ENCODE measurements at places on chromosomes 3 and 15.

DNA sequence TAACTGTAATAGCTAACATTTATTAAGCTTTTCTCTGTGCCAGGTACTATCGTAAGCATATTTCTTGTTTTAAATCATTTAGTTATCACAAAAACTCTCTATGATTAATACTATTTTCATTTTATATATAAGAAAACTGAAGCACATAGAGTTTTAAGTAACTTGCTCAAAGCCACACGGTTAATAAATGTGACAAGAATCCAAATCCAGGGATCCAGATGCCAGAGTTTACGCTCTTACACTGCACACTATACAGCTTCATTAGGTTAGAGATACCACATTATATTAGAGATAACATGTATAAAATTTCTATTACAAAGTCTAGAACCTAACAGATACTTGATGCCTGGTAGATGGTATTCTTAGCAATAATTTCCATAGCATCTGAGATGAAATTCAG, 265.2 kb downstream of the SHOX2 start:
- no peak for DNase-seq

- DNase-seq = no peak
Measured at GRCh38 chr3:170730071-170730812, 139.8 kb downstream of the RPL22L1 start.

DNA sequence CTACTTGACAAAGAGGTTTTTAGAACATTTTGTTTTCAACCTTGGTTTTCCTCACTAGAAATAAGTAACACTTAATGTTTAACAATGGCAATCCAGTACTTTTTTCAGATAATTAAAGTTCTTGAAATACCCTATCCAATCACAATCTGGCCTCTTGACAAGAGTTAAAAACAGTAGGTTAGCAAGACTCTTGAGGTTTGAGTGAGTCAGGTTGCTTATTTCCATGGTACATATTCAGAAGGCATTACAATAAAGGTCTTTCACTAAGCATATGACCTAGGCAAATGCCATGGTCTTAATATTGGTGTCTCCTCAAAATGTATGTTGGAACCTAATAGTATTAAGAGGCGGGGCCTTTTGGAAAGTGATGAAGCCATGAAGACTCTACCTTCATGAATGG, 5.6 kb downstream of the SUCNR1 start:
- DNase-seq = no peak

DNA sequence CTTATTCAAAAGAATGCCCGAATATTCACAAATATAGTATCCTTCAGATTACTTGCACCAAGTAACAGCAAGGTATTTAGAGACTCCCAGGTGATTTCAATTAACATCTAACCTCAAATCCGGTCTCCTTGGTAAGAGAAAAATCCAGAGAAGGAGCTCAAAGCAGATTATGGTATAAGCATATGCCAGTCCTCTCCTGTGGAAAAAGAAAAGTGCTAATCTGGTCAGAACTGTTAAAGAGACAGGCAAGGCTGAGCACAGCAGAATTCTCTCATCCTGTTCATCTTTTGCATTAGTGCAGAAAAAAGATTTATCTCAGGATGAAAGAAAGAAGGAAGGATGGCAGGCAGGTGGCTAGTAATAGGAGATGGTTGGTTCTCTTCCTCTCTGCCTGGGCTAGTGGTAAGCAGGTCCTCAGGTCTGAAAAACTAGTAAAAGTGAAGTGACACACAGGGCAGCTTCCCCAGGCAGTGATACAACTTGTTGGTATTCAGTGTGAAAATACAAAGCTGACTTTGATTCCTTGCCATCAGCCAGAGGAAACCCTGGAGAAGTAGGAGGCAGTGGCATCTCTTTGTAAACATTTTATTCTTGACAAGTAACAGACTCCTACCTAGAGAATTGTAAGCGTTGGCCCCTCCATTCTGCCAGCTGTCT, 14.2 kb downstream of the ATXN7 start:
- no peak for DNase-seq

- no peak for DNase-seq
Measured at GRCh38 chr15:32991619-32992111, 202.8 kb downstream of the FMN1 start.

DNA sequence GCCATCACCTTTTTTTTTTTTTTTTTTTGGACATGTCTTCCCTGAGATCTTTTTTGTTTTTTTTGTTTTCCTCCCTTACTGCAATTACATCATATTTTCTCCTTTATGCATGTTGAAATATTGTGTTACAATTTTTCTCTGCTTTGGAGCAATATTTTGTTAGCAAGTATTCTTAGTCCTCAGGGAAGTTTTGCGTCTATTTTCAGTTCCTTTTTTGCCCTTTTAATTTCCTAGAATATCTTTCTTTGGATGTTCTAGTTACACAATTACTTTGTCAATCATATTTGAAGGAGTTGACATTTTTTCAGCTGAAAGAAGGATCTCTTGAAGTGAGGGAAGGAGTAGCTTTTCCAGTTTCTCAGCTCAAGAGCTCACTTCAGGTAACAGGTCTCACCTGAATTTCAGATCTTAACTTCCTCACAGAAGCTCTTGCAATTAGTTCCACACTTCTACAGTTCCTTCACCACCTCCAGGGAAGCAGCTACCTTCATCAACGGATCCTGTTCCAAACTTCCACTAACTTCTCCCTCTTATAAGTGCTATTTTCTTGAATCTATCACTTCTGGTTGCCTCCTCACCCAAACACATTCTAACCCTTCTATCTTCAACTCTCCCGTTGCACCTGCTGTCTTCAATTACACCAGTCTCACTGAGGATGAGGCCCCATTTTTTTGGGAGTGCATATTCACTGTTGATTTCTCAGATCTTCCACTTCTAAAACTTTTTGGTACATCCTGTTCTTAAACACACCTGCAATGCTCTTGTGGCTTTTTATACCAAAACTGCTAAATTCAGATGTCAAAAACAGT, 57.8 kb upstream of the CPOX start:
- DNase-seq = no peak

DNA sequence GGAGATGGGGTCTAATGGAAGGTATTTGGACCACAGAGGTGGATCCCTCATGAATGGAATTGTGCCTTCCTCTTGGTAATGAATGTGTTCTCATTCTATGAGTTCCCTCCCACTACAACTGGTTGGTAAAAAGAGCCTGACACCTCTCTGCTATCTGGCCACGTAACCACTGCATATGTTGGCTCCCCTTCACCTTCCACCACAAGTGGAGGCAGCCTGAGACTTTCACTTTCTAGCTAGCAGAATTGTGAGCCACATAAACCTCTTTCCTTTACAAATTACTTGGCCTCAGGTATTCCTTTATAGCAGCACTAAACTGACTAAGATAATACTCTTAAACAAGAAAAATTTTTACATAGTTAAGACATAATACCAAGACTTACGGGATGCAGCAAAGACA, 155.3 kb downstream of the NR1I2 start:
- DNase-seq = no peak

DNA sequence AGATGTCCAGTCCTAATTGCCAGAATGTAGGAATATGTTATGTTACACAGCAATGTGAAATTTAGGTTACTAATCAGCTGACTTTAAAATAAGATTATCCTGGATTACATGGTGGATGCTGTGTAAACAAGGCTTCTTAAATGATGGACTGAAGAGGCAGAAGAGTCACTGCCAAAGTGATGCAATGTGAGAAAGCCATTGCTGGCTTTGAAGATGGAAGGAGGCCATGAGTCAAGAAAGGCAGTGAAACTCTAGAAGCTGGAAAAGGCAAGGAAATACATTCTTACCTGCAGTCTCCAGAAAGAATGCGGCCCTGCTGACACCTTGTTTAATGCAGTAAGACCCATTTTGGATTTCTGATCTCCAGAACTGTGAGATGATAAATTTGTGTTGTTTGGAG, 179.1 kb upstream of the ZPLD1 start:
- no peak for DNase-seq

- DNase-seq = no peak
Measured at GRCh38 chr3:34294240-34294639, 495.8 kb downstream of the PDCD6IP start.

- peak; percentile 60 for DNase-seq
Measured at GRCh38 chr15:91412138-91412928, 312.3 kb downstream of the SV2B start.

DNA sequence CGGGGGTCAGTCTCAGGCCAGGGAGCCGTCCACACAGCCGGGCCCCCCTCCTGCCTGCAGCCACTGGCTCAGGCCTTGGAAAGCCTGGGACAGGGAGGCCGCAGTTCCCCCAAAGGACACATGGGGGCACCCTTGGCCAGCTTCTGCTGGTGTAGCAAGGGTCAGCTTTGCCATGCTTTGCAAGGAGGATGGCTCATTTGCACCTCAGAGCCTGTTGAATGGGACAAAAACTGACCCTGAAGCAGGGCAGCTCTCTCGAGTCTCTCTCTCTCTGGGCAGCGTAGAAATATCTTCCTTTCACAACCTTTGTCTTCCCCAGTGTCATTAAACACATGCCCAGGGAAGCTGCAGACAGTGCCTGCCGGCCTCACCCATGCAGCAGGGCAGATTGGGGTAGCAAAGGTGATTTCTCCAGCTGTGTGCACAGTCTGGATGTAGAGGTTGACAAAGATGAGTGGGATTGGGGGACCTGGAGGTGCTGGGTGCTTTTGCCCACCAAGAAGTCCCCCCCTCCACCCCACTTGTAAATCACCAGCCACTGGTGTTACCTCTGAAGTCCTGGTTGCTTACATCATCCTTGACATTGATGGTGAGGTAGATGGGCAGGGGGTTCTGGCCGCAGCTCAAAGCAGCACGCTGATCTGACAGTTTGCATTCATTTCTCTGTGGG, 17.4 kb upstream of the EHD4 start:
- peak; percentile 43 for DNase-seq

- DNase-seq = no peak
Measured at GRCh38 chr3:25583343-25583742, 81.4 kb downstream of the TOP2B start.

DNA sequence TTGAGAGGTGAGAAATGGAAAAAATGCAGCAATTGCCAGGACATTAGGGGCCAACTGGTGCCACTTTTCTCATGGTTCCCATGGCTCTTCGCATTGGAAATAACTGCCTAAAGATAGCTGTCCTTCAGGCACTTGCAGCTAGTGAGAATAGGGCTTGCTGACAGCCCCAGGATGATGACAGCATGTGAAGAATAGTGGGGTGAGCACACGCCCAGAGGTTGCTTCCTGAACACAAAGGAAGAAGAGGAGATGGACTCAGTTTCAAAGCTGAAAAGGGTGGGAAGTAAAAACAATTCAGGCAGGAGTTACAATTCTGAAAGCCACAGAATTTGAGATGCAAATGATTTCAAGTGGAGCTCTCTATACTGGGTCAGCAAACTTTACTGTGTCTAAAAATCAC, 45.6 kb downstream of the TNFAIP8L3 start:
- DNase-seq = no peak

- no peak for DNase-seq
Measured at GRCh38 chr3:149018247-149018646, 26.9 kb downstream of the GYG1 start.

DNA sequence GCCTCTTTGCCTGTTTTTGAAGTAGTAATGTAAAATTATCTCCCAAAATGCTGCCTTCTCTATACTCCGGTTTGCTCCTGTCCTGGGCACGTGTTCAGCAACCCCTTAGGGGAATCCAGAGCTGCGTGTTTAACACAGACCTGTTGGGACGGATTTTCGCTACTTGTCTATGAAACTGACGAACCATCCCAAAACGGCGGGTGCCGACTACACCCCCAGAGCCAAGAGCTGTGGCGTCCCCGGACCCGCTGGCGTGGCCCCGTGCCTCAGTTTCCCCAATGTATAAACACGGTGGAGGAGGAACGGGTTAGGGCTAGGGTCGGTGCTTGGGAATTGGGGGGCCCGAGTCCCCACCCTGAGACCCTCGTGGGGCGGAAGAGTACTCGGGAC, 473 bp downstream of the FHIT start:
- peak; percentile 16 for DNase-seq

GRCh38 chr3:4633078-4634004, 140.2 kb downstream of the ITPR1 start:
- DNase-seq = peak; percentile 85

- peak; percentile 57 for DNase-seq
Measured at GRCh38 chr15:74402873-74403587, 30.7 kb downstream of the SEMA7A start.

GRCh38 chr3:50336452-50337174, 4.0 kb downstream of the RASSF1 start:
- no peak for DNase-seq

- DNase-seq = no peak
Measured at GRCh38 chr3:51974277-51974962, 444 bp upstream of the ABHD14A start.

GRCh38 chr3:125045965-125046364, 9.8 kb downstream of the HEG1 start:
- no peak for DNase-seq

GRCh38 chr15:27701956-27702355, 397.2 kb downstream of the OCA2 start:
- DNase-seq = no peak

- DNase-seq = no peak
Measured at GRCh38 chr3:150083655-150084042, 113.0 kb upstream of the PFN2 start.

GRCh38 chr3:14110699-14111098, 14.0 kb downstream of the CHCHD4 start:
- no peak for DNase-seq

DNA sequence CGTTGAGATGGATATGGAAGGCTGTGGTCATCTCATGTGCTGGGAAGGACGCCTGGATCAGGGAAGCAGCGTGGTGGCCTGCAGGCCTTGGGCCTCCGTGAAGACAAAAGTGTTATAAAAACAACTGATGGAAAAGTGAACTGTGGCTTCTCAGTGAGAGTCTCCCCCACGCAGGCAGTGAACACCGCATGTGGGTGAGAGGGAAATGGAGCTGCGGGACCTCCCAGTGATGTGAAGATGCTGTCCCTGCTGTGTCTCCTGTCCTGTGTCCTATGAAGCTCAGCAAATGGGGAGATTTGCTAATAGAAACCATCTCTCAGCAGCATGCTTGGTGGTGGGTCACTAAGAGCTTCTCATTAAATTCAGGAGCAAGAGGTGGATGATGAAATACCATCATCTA, 25.1 kb downstream of the NSMCE3 start:
- no peak for DNase-seq

GRCh38 chr3:106125321-106125720, 256.5 kb upstream of the CBLB start:
- no peak for DNase-seq

GRCh38 chr3:187022403-187023029, 92.2 kb downstream of the ST6GAL1 start:
- no peak for DNase-seq

GRCh38 chr15:97652700-97653167, 307.8 kb upstream of the ARRDC4 start:
- DNase-seq = no peak

- no peak for DNase-seq
Measured at GRCh38 chr3:117047951-117048705, 338.5 kb downstream of the TUSC7 start.

DNA sequence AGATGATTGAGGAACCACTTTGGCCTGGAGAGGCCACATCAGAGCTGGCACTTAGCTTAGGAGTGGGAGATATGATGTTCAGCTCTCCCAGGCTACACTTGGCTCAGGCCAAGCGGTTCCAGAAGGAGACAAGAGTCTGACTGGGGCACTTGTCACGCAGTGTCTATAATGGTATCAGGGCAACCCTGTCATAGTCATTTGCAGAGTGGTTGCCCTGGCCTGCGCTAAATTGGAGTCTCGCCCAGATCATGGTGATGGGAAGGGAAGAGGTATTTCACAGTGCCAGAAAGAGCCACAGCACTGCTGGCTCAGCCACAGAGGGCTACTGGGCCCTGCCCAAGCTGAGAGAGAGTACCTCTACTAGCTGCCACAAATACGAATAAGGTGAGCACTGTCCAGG, 186.9 kb upstream of the CRBN start:
- no peak for DNase-seq

- no peak for DNase-seq
Measured at GRCh38 chr15:31975830-31976229, 54.5 kb upstream of the CHRNA7 start.
